H7 (cell line): ENCODE measurements at places on chromosomes 4 and X. TPM values are rescaled to one million over a fixed set of nuclear protein-coding genes. Genes with fewer than 3 reads are reported as not detected.

Gene EFHC2
- 0.69 and 0.89 TPM in 2 replicates for total RNA-seq

Gene RAB40AL
- 0.21 TPM in 1 of 2 replicates, not detected in the other for total RNA-seq

Gene CT45A5
- 0.18 TPM in 1 of 2 replicates, not detected in the other for total RNA-seq

Gene MAGEE2
- not detected in 2 replicates for total RNA-seq

Gene AFM
- total RNA-seq = not detected in 2 replicates

Gene MAGEA2
- total RNA-seq = 1.2 and 3.5 TPM in 2 replicates

Gene RHOXF1
- total RNA-seq = not detected in 2 replicates

Gene KLHL15
- 18.2 and 25.8 TPM in 2 replicates for total RNA-seq

Gene ERCC6L
- 9.6 and 15.1 TPM in 2 replicates for total RNA-seq

Gene CFAP99
- not detected in 2 replicates for total RNA-seq

Gene PAK3
- total RNA-seq = 1.8 and 2.0 TPM in 2 replicates

Gene ARHGAP24
- total RNA-seq = 1.2 and 4.5 TPM in 2 replicates

Gene POU3F4
- 0.37 and 0.52 TPM in 2 replicates for total RNA-seq

Gene HAUS7
- total RNA-seq = 41.5 and 47.2 TPM in 2 replicates

Gene GRIPAP1
- 19.9 and 23.7 TPM in 2 replicates for total RNA-seq
